ENCODE measurements at places on chromosomes 12 and 14. TPM values are rescaled to one million over a fixed set of nuclear protein-coding genes. Genes with fewer than 3 reads are reported as not detected.

RPL10L gene
- not detected for total RNA-seq

- H3K27ac ChIP-seq = no peak overlapping the region
- no peak overlapping the region for H3K4me3 ChIP-seq
- peaks cover 9% of the 10 kb centered on the region for H3K4me1 ChIP-seq
- no peak for DNase-seq
- no peaks in the 10 kb centered on the region for H3K36me3 ChIP-seq
Measured at GRCh38 chr14:69312608-69313007, 52.6 kb downstream of the GALNT16 start.

KANSL2 gene
- total RNA-seq = 36.0 TPM

DNA sequence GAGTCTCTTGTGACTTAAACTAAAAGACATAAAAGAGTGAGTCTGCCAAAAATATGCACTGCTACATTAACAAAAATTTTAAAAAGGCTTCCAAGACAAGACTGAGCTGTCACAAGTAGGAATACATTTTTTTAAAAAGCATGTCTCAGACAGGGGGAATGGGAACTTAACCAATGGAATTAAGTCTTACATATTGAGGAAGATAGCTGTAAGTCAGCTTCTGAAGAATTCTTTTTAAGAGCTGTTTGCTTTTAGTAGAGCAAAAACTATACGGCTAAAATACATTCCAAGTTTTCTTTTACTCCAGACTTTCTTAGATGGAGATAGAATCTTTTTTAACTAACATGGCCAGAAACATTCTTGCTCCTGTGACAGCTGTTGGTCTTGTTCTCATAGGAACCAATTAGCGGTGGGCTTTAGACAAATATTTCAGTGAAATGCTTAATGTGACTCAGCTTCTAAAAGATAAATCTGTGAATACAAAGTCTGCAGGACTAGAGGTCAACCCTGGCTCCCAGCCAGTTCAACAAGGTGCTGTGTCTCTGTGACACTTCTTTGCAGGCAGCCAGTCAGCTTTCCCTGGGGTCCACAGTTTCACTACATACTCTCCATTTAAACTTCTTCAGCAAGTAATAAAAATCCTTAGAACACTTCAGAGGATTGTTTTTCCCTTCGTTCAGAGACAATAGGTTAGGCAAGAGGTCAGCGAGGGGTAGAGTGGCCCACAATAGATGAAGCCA is 187.6 kb downstream of the NAV3 start:
- H3K36me3 ChIP-seq = no peaks in the 10 kb centered on the region
- H3K4me3 ChIP-seq = no peak overlapping the region
- no peak for DNase-seq
- H3K27me3 ChIP-seq = no peaks in the 10 kb centered on the region
